Activated naive CD4-positive, alpha-beta T cell treated with anti-CD3 and anti-CD28 coated beads for 36 hours (primary cell): ENCODE measurements at places on chromosomes 5 and 9.

- no peak for DNase-seq
These were observed 238.6 kb downstream of the SLF1 start for GRCh38 chr5:94857111-94857510.

DNA sequence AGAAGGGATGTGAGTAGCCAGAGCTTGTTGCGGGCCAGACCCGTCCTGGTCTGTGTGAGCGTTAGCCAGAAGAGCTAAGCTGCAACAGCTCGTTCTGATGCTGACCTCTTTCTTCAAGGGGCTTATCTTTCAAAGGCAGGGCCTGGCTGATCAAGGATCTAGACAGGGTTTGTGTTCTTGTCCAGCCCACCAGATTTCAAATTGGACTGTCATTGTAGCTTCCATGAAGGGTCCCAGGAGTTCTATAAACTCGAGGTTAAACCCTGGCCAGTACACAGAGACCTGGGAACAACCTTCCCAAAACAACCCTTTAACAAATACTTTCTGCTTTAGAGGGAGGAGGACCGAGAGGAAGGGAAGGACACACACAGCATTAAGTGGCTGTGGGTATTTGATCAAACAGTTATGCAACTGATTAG lies 153.0 kb upstream of the TUT7 start:
- DNase-seq: no peak

DNA sequence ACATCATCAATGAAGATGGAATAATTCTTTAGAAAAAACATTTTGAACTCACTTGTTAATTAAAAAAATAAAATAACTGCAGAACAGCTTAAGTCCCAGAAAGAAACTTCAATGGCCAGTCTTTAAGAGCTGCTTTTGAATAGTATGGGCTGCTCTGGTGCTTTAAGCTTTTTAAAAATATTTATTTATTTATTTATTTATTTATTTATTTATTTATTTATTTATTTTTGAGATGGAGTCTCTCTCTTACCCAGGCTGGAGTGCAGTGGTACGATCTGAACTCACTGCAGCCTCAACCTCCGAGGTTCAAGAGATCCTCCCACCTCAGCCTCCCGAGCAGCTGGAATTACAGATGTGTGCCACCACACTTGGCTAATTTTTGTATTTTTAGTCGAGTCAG lies 516.3 kb upstream of the DAP start:
- DNase-seq: no peak

- DNase-seq: no peak
These were observed 1568.9 kb upstream of the ACO1 start for GRCh38 chr9:30815585-30815984.

DNA sequence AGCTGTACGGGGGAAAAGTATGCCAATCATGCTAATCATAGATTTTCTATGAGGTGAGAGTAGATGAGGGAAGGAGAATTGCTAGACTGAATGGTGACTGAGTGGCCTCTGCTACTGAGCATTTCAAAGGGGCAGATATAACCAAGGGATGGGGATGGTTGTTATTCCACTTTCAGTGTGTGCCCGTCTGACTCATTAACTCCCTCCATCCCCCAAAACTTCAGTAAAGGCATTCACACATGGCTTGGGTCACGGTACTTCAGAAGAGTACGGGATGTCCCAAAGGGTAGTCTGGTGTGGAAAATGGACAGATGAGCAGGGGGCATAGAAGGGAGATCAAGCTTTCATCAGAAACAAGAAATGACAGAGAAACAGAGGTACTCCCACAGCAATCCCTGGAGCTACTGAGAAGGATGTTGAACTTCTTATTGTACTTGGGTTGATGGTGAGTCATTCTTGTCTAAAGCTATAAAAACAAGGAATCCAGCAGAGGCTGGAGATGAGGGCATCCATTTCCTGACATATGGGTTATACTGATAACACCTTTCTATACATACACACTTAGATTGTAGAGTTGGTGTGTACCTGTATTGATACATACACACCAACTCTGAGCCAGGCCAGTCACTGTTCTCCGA lies 8.9 kb upstream of the TLE4 start:
- DNase-seq: no peak

DNA sequence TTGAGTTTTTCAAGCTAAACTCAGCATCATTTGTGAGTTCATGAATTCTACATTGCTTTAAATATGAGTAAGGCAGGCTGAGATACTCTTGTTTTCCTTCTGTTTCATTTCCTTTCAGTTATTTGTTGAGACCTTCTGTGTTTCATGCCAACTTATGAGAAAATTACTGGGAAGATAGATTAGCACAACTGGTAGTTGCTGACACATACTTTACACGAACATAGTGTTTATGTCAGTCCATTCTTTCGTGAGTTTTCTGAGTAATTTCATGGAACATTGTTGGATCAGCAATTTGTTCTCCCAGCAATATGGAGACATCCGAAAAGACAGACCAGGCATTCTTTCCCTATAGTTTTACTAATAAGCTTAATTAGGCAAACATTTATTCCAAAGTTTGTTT lies 102.0 kb upstream of the SMC5 start:
- DNase-seq: no peak

- no peak for DNase-seq
These were observed 191.6 kb downstream of the TRIM36 start for GRCh38 chr5:114977979-114978573.

DNA sequence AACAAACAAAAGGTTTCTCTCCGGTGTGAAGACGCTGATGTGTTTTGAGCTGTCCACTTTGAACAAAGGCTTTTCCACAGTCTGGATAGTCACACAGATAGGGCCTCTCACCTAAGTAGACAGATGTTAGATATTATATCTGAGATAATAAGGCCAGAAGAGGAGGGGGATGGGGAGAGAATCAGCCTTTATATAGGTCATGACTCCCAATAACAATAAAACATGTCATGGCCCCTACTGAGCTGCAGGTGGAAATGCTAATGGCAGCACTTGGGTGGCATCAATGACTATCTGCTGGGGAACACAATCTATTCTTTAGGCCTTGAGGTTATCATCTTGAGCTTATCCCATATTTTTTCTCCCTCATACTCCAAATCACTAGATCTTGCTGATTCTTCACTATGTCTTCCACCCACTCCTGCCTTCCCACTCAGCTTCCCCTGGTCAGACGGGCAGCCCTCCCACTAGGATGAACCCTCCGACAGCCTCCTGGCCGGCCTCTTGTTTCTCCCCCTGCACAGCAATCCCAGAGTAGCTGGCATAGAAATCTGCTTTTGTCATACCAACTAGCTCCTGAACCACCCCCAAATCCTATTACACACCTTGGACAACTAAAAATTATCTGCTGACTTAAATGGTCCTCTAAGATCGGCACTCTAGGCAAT lies 11.5 kb upstream of the SLC35D2 start:
- no peak for DNase-seq

GRCh38 chr5:8756498-8757084 lies 789.3 kb downstream of the SEMA5A start:
- peak; percentile 5 for DNase-seq

- no peak for DNase-seq
These were observed 3.1 kb downstream of the TMOD1 start for GRCh38 chr9:97504381-97505216.

DNA sequence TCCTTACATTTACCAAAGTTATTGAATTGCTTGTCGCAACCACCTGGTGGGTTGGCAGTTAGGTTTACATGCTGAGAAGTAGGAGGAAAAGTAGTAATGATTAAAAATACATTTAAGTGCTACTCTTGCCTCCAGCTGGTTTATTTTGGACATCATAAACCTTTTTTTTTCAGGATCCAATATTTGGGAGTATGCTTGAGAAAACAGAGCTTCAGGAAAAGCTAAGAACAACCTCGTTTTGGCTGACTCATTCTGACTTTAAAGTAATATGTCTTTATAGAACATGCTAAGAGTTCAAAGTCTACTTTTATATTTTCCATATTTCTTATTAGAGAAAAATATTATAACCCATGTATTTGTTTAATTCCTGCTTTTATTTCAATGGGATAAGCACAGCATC lies 41.7 kb upstream of the BNC2 start:
- DNase-seq: no peak

GRCh38 chr9:24041160-24041690 lies 215.2 kb upstream of the ELAVL2 start:
- no peak for DNase-seq

DNA sequence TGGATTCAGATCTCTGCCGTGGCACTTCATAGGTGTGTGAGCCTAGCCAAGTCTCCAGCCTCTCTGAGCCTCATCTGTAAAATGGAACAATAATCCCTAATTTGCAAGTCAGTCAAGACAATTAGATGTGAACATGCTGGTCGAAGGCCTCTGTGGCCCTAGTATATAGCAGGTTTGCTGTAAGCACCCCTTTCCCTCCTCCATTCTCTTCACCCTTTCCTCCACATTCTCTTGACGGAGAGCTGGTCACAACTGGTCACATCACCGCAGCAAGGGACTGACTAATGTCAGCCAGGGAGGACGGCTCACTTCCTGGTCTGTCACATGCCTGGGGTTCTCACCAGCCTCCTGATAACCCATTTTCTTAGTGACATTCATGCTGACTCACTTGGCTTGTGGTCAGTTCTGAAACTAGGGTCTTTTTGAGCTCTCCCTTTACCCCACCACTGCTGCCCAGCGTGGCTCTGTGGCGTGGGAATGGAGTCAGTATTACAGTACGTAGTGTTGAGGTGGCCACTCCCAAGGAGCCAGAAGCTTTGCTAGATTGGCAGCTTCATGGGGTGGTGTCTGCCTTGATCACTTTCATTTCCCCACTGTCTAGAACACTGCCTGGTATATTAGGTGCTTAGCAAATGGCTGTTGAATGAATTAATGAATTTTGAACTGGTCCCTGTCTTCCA lies 47.8 kb downstream of the ERGIC1 start:
- no peak for DNase-seq

GRCh38 chr5:113255579-113256386 lies 179.0 kb downstream of the TSSK1B start:
- no peak for DNase-seq

DNA sequence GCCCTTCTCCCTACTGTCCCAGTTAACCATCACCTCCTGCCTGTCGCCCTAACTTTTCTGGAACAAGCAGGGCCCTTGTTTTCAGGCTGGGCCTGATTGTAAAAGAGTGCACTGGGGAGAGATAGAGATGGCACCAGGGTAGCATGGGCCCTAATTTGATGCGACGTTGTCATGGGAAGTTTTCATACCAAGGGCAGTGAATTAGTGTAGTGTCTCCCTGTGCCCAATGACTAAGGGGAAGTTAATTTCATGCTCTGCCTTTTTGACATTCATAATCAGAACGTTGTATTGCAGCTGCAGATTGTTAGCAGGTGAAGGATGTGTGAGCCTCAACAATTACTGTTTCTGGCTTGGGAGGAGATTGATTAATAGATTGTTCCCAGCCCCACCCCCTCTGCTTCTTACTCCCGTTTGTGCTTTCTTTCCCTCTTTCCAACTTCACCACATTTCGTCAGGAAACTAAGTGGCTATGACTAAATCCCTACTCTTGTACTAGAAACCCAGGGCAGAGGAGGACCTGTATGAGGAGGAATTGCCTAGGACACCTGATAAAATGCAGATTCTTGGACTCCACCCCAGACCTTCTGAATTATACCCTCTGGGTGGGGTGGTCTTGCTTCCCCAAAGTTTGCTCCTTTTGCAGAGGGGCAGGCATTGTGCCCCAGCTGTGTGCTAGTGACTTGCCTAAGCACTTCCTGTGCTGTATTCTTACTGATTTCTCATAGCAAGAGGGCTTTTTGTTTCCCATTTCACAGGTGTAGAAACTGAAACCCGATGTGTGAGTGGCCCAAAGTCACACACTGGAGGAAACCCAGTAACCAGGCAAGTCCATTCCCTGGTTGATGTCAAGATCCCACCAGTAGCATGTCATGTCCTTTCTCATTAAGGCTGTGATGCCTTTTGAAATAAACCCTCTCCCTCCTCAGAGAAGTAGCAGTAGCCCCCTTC lies 56.3 kb downstream of the DAB2IP start:
- peak; percentile 26 for DNase-seq

DNA sequence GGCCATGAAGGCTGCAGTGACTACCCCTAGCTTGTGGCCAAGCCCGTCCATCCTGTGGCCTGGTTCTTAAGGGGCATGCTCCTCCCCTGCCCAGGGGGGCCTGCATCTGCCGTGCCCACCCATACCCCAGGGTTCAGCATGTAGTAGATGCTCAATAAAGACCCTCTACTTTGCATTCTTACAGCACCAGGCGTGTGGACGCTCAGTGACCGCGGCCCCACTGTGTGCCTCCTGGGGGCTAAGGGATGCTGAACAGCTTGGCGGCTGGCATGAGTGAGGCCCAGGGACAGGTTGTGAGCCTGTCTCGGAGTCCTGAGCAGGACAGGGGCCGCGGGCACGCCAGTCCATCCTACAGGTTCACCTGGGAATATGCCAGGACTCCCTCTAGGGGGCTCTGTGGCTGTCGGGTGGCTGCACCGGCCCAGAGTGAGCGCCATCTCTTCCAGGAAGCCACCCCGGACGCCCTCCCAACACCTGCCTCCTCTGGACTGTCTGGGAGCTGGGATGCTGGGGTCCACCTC lies 9.1 kb downstream of the NOTCH1 start:
- DNase-seq: no peak

DNA sequence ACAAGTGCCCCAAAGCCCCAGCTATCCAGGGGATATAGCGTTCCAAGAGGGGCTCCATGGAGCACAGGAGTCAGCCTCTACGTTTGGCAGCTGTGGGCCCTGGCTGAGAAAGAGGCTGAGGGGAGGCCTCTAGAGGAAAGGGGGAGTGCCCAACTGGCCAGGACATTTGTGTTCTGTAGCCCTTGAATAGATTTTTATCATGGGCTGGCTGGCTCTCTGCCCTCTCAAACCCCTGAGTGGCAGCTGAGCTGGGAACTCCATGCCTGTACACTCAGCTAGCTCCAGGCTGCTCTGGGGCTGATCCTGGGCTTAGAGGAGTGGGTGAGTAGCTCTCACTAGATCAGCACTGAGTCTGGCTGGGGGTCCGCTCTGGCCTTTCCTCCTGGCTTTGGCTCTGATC lies 285.0 kb downstream of the ZSWIM6 start:
- DNase-seq: no peak

DNA sequence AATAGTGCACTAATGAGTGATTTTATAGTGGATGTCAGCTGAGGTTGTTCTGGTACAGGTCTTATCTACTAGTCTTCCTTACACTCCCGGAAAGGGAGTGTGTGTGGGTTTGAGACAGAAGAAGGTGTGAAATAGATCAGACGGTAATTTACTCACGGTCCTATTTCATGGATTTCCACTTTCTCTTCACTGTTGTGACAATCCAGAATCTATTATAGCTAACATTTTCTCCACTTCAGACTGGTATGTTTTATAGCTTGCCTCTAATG lies 7.0 kb upstream of the C9 start:
- no peak for DNase-seq

GRCh38 chr5:122300374-122300773 lies 11.7 kb upstream of the SNCAIP start:
- no peak for DNase-seq

DNA sequence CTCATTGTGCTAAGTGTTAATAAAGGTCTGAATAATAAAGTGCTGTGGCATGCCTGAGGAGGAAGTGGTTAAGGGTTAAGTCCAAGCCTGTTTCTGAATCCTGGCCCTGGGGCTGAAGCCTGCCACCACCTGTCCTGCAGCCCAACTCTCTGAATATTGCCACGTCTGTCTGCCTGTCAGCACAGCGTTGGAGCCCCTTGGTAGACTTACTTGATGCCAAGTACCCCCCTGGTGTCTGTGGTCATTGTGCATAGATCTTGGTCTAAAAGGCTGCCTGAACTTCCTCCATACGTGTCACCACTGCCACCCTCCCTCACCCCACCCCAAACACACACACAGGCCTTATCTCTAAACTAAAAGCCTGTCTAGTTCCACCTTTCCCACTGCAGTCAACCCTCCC lies 35.4 kb upstream of the SLC2A8 start:
- no peak for DNase-seq

- no peak for DNase-seq
These were observed 2.5 kb downstream of the ENTPD8 start for GRCh38 chr9:137438591-137439157.

GRCh38 chr5:77560677-77561263 lies 68.7 kb upstream of the WDR41 start:
- no peak for DNase-seq
